ENCODE measurements at places on chromosomes 11 and 22. TPM values are rescaled to one million over a fixed set of nuclear protein-coding genes. Genes with fewer than 3 reads are reported as not detected.

CFAP300 gene
- 3.3 TPM for total RNA-seq

DPAGT1 gene
- total RNA-seq = 34.1 TPM

KCNJ11 gene
- total RNA-seq = under 0.01 TPM

MAP6 gene
- 0.34 TPM for total RNA-seq

PLEKHB1 gene
- 0.89 TPM for total RNA-seq

MRGPRX4 gene
- total RNA-seq = not detected
